ENCODE measurements at places on chromosomes 6 and 20. TPM values are rescaled to one million over a fixed set of nuclear protein-coding genes. Genes with fewer than 3 reads are reported as not detected.
A peak's percentile ranks its signal among the peaks of the same experiment; 100 is the strongest.

The SNTA1 gene
- 121 TPM for total RNA-seq

DNA sequence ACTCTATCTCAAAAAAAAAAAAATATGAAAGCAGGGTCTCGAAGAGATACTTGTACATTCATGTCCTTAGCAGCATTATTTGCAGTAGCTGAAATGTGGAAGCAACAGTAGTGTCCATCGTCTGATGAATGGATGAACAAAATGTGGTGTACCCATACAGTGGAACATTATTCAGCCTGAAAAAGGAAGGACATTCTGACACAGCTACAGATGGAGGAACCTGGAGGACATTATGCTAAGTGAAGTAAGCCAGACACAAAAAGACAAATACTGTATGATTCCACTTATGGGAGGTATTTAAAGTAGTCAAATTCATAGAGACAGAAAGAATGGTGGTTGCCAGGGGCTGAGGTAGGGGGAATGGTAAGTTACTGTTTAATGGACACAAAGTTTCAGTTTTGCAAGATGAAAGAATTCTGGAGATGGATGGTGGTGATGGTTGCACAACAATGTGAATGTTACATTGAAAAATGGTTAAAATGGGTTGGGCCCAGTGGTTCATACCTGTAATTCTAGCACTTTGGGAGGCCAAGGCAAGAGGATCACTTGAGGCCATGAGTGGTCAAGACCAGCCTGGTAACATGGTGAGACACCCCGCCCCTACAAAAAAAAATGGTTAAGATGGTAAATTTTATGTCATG, 11.8 kb upstream of the TULP1 start:
- DNase-seq: no peak

The TRPC4AP gene
- total RNA-seq: 62.6 TPM

The ZNF165 gene
- 0.16 TPM for total RNA-seq

DNA sequence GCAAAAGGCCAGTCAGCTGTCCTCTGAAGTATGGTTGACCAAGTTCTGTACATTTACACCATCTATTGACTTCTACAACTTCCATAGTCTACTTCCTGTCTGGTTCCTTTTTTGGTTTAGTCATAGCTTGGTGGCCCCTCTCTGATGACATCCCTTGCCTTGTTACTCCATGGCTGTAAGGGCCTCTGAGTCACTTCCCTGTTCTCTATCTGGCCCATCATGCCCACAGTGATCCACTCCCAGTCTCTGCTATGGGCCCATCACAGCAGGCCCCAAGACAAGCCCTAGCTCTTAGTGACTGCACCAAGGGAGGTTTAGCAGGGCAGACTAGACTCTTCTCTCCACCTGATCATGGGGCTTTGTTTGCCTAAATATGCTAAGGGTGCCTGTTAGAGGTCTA, 441.6 kb downstream of the HACE1 start:
- DNase-seq: no peak

GRCh38 chr6:8402546-8402945, 32.8 kb downstream of the SLC35B3 start:
- DNase-seq: no peak

- DNase-seq: peak; percentile 32
Observed at GRCh38 chr6:166598441-166599138, 12.1 kb upstream of the RAMACL start.

DNA sequence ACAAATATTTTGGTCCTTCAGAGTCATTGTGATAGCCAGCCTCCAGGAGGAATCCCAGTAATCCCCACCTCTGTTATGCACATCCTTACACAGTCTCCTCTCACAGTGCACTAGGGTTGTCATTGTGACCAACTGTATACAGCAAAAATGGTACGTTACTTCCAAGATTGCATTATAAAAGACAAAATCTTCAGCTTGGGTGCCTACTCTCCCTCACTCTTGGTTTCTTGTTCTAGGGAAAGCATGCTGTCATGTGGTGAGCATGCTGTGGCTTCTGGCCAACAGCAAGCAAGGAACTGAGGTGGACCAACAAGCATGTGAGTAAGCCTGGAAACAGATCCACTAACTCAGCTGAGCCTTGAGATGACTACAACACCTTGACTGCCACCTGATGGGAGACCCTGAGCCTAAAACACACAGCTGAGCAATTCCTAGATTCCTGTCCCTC, 130.1 kb upstream of the DST start:
- DNase-seq: no peak

DNA sequence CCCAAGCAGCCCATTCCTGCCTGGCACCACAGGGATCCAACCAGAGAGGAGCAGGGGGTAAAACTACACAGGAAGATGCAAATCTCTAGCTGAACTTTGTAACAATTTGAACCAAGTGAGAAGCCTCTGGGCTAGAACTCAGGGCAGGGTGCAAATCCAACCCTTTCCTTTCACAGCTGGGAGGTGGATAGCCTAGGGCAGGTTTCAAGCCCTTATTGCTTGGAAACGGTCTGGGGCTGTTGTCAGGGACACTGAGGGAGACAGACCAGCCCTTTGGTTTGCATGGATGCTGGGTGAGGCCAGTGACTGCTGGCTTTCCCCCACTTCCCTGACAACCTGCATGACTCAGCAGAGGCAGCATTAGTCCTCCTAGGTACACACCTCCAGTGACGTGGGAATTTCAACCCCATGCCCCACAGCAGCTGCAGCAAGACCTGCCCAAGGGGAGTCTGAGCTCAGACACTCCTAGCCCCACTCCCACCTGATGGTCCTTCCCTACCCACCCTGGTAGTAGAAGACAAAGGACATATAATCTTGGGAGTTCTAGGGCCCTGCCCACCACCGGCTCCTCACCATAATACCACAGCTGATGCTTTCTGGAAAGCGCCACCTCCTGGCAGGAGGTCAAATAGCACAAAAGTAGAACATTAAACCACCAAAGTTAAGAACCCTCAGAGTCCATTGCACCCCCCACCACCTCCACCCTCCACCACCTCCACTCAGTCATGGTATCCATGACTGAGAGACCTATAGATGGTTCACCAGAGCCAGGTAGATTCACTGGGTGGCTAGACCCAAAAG, 797.7 kb upstream of the MAN1A1 start:
- no peak for DNase-seq

The KCNQ5 gene
- total RNA-seq: 0.33 TPM

- no peak for DNase-seq
Observed at GRCh38 chr6:167953551-167953950, 43.9 kb upstream of the KIF25 start.

The GJA10 gene
- total RNA-seq: not detected

DNA sequence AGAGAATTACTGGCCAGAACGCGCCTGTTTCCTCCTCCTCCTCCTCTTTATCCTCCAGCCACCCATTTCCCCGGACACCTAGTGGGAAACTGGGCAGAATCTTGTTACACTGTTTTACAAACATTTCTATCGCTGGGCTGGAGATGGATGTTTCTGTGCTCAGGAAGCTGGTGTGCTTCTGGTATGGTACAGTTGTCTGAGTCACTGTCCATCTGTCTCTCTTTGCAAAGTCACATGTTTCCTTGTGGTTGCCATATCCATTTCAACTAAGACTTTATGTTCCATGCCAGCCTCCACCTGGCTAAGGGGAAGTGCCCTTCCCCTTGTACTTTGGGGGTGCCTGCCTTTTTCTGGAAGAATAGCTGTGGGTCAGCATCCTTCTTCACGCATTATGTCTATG, 52.9 kb upstream of the SLC22A16 start:
- DNase-seq: no peak

DNA sequence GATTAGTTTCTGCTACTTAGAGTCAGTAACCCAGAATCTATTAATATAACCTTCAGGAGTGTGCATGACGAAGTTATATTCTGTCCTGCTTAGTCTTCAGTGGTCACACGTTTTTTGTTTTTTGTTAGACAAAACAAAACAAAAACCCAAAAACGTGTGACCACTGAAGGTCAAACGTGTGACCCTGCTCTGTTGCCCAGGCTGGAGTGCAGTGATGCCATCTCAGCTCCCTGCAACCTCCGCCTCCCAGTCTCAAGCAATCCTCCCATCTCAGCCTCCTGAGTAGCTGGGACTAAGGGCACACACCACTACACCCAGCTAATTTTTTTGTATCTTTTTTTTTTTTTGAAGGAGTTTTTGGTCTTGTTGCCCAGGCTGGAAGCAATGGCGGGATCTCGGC, 142.4 kb downstream of the BCAS1 start:
- DNase-seq: no peak

GRCh38 chr6:126388104-126388598, 48.2 kb downstream of the CENPW start:
- no peak for DNase-seq

DNA sequence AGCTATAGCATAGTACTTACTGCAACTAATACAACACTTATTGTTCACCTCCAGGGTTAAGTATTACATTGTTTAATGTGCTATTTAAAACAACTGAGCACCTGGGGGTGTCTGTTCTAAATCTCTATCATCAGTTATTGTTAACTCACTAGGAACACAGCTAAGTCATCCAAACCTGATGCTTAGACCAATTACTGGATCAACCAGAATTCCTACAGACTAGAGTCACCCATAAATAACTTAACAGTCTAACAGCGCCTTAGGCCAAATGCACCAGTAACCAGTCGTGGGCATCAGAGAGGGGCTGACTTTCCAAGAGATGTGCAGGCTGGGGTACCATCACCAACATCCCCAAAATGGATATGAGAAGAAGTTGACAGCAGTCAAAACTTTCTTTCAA, 110.7 kb downstream of the ADTRP start:
- DNase-seq: no peak

The DEK gene
- total RNA-seq: 162 TPM

- DNase-seq: no peak
Observed at GRCh38 chr6:155117256-155117655, 122.1 kb downstream of the TIAM2 start.

- no peak for DNase-seq
Observed at GRCh38 chr20:16051968-16052367, 521.3 kb downstream of the KIF16B start.

- no peak for DNase-seq
Observed at GRCh38 chr6:24929242-24929641, 6.5 kb downstream of the RIPOR2 start.

The DEF6 gene
- total RNA-seq: 14.1 TPM

- DNase-seq: no peak
Observed at GRCh38 chr20:1800777-1801176, 94.4 kb upstream of the SIRPA start.
